ENCODE measurements at places on chromosomes 16 and 17.

DNA sequence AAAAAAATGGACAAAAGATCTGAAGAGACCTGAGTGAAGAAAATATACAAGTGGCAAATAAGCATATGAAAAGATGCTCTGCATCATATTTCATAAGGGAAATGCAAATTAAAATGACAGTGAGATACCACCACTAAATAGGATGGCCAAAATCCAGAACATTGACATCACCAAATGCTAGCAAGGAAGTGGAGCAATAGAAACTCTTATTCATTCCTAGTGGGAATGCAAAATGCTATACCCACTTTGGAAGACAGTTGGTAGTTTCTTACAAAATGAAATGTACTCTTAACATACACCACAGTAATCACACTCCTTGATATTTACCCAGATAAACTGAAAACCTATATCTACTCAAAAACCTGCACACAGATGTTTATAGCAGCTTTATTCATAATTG, 33.6 kb downstream of the DHRS7B start:
- no peak for DNase-seq

GRCh38 chr17:79595921-79596320, 14.9 kb downstream of the RBFOX3 start:
- no peak for DNase-seq

DNA sequence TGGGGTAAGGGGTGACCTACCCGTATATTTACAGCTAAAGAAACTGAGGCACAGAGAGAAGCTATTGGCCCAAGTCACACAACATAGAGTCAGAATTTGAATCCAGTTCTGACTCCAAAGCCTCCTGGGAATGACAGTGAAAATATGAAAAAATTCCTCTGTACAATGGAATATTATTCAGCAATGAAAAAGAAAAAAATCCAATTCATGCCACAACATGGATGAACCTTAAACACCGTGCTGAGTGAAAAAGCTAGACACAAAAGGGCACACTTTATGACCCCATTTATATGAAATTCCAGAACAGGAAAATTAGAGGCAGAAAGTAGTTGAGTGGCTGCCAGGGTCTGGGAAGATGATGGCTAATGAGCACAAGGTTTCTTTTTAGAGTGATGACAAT, 75.4 kb downstream of the LITAF start:
- DNase-seq, result no peak

GRCh38 chr17:28551421-28552175, 826 bp downstream of the UNC119 start:
- DNase-seq, result no peak

DNA sequence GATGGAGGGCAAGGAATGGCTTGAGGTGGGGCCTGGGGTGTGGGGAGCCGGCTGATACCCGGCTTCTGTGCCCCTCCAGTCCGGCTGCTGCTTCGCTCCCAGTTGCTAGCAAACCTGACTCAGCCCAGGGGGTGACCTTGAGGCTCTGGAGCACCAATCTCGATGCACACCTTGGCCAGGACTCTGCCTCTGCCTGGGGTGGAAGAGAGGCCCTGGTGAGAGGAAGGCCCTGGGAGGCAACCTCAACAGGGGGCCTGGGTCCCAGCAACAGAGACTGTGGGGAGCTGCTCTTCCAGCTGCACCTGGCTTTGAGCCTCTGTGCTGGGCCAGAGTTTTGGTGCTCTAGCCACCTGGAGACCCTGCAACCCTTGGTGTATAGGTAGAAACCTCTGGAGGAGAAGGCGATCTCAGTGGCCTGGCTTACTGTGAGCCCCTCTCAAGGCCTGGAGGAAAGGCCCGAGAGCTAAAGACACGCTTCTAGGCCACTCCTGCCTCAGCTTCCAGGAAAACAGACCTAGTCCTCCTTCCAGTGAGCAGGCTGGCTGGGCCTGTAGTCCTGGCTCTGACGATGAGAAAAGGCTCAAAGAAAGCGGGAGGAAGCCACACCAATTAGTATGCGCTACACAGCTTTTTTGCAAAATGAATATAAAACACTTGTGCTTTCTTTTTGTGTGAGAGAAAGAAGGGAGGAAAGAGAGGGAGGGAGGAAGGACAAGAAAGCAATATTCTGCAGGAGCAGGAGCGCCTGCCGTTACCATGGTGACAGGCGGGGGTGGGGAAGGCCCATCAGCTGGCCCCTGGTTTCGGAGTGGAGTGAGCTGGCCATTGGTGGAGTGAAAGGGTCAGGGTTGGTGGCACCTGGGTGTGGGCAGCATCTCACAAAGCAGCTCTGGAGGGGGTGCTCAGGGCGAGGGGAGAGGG, 51.0 kb downstream of the VAC14 start:
- DNase-seq, result no peak

DNA sequence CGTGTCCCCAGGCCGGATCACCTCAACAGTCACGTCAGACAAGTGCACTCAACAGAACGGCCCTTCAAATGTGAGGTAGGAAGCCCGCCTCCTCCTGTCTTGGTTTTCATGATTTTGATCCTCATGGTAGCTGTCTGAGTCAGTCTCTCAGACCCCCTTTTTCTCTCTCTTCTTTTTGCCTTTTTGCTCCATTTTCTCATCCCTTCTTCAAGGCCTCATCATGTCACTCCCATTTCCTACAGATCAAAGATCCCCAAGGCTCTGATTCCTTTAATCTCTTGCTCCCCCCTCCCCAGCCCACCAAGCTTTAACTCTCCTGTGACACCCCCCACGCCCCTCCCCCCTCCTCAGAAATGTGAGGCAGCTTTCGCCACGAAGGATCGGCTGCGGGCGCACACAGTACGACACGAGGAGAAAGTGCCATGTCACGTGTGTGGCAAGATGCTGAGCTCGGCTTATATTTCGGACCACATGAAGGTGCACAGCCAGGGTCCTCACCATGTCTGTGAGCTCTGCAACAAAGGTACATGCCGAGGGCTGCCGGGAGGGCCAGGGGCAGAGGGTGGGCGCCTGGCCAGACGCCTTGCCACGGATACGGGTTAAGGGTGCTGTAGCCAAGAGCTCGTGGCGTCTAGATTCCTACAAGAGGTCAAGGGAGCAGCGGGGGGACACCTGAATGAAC, 2.0 kb downstream of the MAZ start:
- no peak for DNase-seq

DNA sequence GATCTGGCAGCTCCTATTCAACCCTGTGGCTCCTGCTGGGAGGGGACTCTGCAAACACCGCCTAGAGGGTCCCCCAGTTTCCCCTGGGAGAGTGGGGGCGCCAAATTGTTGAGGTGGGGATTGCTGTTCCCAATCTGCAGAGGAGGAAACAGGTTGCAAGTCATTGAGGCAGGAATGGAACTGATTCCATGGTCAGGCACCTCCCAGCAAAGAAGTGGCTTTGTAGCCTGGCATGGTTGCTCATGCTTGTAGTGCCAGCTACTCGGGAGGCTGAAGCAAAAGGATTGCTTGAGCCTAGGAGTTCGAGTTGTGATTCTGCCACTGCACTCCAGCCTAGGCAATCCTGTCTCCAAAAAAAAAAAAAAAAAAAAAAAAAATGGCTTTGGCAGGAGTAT, 198 bp upstream of the PYDC1 start:
- DNase-seq, result no peak

- DNase-seq, result no peak
Observed at GRCh38 chr16:66746682-66747081, 4.7 kb downstream of the DYNC1LI2 start.

- peak; percentile 30 for DNase-seq
Observed at GRCh38 chr17:18143044-18143936, 34.7 kb downstream of the MYO15A start.

DNA sequence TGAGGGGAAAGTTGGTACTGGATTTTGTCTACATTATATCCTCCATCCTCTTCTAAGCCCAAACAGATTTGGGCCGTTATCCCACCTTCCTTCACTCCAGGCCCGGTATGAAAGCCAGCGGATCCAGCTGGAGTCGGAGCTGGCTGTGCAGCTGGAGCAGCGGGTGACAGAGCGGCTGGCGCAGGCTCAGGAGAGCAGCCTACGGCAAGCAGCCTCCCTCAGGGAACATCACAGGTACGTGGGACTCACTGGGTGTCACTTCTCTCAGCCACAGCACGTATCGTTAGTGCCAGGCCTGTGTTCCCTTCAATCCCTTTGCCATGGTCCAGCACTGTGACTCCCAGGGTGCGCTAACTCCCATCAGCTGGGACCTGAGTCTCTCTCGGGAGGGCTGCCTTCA, 11.3 kb downstream of the CNTROB start:
- no peak for DNase-seq

GRCh38 chr16:49638673-49639610, 217.0 kb downstream of the ZNF423 start:
- DNase-seq, result no peak

DNA sequence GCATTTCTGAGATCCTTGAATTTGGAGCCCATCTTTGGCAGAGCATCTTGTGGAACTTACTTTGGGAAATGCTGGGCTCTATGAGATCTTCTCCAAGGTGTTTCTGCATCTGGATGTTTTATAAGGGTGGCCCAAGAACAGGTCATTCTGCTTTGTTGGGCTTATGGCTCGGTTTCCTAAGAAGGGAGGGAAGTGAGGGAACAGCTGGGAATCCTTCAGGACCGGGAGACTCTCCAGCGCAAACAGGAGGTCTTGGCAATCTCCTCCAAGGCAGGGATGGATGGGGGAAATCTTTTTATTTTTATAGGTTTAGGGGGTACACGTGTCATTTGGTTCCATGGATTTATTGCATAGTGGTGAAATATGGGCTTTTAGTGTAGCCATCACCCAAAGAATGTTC, 54.7 kb downstream of the IRX3 start:
- no peak for DNase-seq

GRCh38 chr17:67718325-67718941, 697 bp downstream of the NOL11 start:
- peak; percentile 24 for DNase-seq

- no peak for DNase-seq
Observed at GRCh38 chr17:79223953-79224352, 149.3 kb downstream of the ENGASE start.

- peak; percentile 33 for DNase-seq
Observed at GRCh38 chr16:9258423-9259051, 167.1 kb downstream of the HAPSTR1 start.

- DNase-seq, result no peak
Observed at GRCh38 chr17:48928876-48929811, 15.5 kb downstream of the SNF8 start.

DNA sequence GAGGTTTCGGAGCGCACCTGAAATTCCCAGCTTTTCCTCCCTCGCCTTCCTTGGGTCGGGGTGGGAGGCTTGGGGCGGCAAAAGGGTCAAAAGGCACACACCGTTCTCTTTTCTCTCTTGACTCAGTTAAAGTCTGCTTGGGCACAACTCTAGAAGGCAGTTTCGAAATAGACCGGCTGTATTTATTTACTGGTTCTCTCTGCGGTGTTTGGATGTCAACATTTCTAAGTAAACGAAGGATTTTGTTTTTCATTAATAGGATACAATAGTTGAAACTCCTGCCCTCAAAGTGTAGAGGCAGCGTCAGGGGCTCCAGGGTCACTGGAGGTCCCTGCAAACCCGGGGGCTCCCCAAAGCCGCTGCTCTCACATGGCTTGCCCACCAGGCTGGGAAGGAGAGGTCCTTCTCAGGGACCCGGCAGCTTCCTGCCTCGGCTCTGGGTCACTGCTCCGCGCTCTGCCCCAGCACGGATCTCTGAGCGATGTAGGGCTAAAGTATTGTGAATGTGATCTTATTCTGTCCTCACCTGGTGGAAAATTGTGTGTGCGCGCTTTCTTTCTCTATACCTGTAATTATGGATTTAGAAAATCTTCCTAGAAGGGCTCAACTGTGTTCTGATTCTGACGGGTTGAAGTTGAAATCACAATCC, 952 bp downstream of the BMERB1 start:
- DNase-seq, result no peak

- no peak for DNase-seq
Observed at GRCh38 chr16:57634171-57634570, 5.7 kb downstream of the ADGRG1 start.

DNA sequence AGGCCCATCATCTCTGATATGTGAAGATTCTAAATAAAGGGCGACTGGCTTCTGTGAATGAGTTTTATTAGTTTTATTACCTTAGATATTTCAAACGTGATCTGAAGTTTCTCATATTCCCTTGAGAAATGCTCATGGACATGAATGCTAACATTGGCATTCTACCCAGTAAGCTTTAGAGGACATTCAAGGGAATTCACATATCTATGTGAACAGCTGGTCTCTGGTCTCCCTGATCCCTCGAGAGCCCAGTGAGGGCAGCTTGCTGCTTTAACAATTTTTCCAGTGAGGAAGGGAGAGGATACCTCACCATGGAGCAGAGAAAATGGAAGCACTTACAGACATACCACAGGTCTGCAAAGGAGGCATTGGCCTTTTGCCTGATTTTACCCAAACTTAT, 312.7 kb downstream of the CA10 start:
- no peak for DNase-seq

- no peak for DNase-seq
Observed at GRCh38 chr17:57284984-57285646, 28.8 kb downstream of the MSI2 start.

DNA sequence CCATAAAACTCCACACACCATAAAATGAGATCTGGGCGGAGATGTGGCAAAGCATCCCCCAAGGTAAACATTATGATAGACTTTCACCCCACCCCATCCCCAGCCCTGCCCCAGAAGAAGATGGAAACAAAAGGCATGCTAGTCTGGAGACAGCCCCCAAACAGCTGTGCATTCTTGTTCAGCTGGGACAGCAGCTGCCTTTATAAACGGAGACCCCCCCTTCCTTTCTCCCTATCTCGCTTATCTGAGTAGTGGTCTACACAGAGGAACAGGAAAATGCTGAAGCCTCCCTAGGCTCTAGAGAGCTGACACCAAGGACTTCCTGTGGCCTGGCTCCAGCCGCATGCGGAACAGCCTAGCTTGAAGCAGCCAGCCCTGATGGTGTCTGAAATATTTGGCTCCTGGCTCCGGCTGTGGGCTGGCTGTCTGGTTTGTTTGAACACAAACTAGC, 190.3 kb upstream of the ANKFN1 start:
- DNase-seq, result no peak

DNA sequence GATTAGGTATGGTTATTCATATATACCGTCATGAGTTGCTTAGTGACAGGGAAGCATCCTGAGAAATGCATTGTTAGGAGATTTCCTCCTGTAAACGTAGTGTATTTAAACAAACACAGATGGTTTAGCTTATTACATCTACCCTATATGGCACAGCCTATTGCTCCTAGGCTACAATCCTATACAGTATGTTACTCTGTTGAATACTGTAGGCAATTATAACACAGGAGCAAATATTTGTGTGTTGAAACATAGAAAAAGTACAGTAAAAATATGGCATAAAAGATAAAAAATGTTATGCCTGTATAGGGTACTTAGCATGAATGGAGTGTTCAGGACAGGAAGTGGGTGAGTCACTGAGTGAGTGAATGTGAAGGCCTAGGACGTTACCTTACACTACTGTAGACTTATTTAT, 157.7 kb downstream of the CDH11 start:
- peak; percentile 50 for DNase-seq

- DNase-seq, result no peak
Observed at GRCh38 chr16:78196502-78196901, 97.0 kb downstream of the WWOX start.

- DNase-seq, result peak; percentile 86
Observed at GRCh38 chr17:47810200-47810821, 11.3 kb downstream of the OSBPL7 start.

Data from lung microvascular endothelial cell (primary cell).